Astrocyte of the hippocampus (primary cell): ENCODE measurements at places on chromosomes 11 and 22.

GRCh38 chr11:3003396-3004231 is 11.5 kb upstream of the NAP1L4 start:
- no peak for DNase-seq

- DNase-seq = peak; percentile 40
Measured at GRCh38 chr11:59141673-59142460, 789 bp upstream of the FAM111A start.

DNA sequence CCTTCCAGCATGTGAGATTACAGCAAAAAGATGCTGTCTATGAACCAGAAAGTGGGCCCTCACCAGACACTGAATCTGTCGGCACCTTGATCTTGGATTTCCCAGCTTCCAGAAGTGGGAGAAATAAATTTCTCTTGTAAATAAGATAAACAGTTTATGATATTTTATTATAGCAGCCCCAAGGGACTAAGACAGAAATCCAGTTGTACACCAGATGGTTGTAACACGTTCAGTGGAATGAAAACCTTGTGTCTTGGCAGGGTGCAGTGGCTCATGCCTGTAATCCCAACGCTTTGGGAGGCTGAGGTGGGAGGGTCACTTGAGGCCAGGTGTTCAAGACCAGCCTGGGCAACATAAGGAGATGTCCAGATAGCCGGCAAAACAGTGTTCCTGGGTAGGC is 61.8 kb downstream of the MCHR1 start:
- DNase-seq = no peak

DNA sequence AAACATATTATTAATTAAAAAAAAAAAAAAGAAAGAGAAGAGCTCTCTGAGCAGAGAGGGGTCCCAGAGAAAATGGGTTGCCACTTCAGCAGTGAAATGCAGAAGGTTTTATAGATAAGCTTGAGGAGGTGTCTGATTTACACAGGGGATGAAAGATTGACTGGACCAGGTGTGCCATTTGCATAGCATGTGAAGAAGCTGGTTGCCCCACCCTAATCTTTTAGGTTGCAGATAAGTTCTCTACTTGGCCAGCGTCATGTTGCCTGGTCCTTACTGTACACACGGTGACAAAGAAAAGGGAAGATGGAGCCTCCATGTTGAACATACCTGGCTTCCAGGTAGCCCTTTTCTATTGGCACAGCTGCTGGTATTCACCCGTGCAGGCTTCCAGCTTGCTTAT is 41.4 kb downstream of the MS4A2 start:
- no peak for DNase-seq

GRCh38 chr11:76234021-76234415 is 27.7 kb upstream of the WNT11 start:
- no peak for DNase-seq

DNA sequence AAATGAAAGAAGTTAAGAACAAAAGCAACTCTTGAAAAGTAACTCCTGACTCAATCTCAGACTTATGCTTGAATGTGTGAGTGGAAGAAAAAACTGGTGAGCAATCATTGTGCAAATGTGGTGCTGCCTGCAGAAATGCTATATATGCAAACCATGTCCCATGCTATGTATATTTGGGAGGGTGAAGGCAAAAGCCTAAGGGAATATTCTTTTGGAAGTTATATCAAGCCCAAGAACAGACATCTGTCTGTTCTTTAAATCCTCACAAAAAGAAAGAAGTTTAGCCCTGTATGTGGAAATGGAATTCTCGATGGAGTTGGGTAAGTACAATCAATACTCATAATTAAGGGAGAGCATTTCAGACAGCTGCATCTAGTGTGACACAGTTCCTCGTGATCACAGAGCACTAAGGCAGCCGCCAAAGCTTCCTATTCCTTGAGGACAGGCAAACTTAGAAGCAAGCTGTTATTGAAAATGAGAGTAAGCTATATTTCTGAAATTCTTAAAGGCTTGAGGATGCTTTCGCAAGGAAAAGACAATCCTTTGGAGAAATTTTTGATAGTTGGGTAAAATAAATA is 406.5 kb upstream of the CHORDC1 start:
- DNase-seq = no peak

DNA sequence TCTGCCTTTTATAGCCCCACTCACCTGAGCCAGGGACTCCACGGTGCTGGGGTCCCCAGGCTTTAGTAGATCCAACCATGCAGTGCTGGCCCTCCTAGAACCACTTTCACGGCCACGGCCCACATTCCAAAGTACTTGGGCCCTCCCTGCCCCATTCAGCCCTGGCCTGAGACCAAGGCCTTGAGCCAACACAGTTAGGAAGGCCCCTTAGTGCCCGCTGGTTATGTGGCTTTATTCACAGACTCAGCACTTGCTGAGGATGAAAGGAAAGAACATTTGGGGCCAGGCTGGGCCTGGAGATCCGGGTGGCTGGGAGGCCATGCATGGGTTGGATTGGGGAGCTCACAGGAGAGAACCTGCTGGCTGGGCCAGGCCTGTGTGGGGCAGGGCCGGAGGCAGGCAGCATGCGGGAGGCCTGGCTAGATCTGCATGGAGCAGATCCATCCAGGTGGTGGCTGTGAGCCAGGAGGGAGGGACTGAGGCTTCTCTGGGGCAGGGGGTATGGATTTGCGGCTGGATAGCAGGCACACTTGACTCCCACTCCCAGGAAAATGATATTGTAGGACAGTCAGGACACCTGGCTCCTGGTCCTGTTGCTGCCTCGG is 12.6 kb downstream of the CHRM1 start:
- DNase-seq = no peak

DNA sequence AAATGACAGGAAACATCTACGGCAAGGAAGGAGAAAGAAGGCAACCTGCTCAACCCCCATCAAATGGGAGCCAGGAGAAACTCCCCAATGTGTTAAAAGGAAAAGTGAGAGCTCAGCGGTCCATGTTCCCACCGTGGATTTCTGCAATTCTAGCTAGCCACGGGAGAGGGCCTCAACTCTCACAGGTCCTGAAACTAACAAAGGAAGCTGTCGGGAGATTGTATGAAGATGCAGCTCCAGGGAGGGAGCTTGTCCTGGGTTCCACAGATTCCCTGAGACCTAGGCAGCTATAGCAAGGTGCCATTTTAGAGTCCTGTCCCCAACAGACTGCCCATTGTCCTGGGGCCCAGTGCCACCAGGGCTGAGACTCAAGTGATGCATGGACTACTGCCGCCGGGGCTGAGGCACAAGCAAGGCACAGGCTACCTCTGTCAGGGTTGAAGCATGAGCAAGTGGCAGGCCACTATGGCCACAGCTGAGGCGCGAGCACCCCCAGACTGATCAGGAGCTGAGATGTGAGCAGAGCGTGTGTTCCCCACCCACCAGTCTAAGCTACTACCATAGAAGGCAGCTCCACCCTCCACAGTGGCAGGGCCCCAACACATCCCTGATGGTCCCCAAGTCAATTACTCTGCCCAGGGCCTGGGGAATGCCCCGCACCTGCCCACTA is 31.3 kb downstream of the RSF1 start:
- no peak for DNase-seq

DNA sequence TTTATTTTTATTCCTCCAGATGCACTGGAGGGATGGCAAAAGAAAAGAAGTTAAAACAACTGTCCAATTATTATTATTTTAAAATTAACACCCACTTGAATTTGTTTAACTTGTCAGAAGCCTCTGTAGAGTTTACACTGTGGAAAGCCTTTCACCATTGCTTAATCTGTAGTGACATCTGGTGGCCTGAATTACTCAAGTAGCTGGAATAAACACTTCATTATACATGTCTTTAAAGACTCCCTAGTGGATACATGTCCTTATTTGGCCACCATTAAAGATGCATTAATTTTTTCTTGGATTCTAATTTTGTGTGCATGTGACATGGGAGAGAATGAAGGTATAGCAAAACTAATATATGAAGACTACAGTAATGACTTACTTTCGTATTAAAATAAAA is 1496.5 kb downstream of the FAM181B start:
- peak; percentile 80 for DNase-seq

GRCh38 chr11:57097149-57097548 is 84.6 kb upstream of the LRRC55 start:
- DNase-seq = no peak

DNA sequence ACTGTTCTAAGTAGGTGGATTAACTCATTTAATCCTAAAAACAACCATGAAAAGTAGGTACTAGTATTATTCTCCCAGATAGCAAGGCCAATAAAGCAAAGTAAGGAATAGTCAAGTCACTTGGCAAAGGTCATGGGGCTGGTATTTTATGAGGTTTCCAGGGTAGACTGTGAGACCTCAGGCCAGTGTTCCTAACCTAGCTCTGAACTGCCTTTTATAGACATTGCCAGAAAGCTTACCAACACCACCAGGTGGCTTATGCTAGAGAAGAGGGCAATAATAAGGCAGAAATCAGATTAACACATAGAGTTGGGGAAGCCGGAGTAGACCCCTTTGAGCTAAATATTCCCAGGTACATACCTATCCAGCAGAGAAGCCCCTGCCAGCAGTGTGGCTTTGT is 490.9 kb upstream of the TENM4 start:
- no peak for DNase-seq

DNA sequence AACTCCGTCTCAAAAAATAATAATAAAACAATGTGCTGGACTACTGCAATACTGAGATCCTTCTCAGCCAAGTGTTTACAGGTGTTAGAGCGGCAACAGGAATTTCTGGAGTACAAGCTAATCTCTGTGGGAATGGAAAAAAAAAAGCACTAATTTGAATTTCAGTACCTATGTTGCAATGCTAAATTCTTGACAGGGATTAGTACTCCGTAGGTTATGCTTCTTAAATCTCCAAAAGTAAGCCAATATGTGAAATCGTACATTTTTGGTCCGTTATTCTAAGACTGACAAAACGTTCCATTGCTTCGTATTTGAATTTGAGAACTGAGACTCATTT is 1.1 kb downstream of the ATL3 start:
- DNase-seq = peak; percentile 28

- DNase-seq = no peak
Measured at GRCh38 chr11:472272-472671, 22.2 kb downstream of the PTDSS2 start.

- DNase-seq = no peak
Measured at GRCh38 chr22:27853424-27853823, 51.9 kb upstream of the MN1 start.

- DNase-seq = no peak
Measured at GRCh38 chr22:44839061-44839460, 86.7 kb downstream of the ARHGAP8 start.
